SIG-M5 (cell line): ENCODE measurements at places on chromosomes 1 and 21.

- DNase-seq: no peak
Measured at GRCh38 chr1:154568157-154568815, 708 bp downstream of the CHRNB2 start.

DNA sequence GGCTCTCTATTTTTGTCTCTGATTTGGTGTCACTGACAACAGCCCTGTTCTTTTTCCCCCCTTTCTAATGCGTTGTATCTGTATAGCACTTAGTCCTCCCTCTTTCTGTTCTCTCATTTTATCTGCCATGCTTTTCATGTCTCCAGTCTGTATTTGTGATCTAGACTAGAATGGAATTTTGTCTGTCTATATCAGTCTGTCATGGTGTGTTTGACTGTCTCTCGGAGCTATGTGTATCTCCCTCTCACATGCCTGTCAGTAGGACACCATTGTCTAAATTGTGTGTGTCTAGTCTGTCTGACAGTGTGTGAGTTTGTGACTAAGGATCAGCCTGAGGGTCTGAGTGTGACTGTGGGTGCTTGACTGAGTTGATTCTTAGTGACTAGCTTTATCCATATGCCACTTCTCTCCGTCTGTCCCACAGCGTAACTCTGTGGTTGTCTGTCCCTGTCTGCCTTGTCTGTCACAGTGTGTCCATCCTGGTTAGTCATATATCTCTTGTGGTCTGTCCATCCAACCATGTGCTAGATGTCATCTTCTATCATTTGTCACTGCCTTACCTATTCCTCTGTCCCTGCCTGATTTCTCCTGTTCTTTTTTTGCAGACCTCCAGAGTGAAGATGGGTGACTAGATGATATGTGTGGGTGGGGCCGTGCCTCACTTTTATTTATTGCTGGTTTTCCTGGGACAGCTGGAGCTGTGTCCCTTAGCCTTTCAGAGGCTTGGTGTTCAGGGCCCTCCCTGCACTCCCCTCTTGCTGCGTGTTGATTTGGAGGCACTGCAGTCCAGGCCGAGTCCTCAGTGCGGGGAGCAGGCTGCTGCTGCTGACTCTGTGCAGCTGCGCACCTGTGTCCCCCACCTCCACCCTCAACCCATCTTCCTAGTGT, 1.4 kb upstream of the B4GALT2 start:
- DNase-seq: no peak

DNA sequence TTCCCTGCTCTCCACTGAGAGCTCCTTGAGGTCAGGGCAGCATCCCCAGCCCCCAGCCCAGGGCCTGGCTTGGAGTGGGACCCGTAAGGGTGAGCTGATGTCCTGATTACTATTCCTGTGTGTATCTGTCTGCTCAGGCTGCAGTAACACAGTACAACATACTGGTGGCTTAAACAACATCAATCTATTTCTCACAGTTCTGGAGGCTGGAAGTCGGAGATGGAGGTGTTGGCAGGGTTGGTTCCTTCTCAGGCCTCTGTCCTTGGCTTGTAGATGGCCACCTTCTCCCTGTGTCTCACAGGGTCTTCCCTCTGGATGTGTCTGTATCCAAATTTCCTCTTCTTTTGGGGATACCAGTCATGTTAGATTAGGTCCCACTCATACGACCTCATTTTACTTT, 246.4 kb upstream of the POU3F1 start:
- no peak for DNase-seq

GRCh38 chr1:60833173-60833572, 249.2 kb upstream of the NFIA start:
- DNase-seq: no peak

- no peak for DNase-seq
Measured at GRCh38 chr1:223299553-223299952, 64.4 kb downstream of the SUSD4 start.

DNA sequence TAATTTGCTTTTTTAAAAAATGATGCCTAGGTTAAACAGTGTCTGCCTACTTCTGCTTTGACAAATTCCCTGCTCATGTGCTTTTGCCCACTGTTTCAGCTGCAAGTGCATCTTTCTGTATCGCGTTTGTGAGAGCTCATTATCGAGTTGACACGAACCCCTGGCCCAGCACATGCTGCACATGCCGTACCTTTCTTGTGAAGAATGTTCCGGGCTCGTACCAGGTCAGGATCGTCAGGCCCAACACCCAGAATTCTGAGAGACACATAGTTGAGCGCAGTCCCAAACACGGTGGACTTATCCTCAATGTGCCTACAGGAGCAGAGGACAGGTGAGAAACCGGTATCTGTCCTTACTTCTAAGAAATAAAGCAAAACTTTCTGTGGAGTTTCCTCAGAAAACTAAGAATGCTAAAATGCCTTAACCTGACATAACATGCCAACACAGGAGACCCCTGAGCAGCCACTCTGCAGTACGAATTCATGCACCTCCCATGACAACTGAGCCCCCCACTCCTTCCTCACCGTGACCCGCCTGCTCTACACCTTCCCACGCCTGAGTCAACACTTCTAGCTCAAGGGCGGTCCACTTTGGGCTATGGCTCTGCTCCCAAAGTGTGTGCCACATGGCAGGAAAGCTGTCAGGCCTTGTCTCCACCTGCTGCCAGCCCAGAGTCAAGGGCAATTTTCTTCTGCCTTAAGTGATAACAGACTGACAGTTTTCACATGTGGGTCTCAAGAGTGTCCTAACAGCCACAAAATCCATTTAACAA, 6.7 kb downstream of the LSS start:
- DNase-seq: no peak

DNA sequence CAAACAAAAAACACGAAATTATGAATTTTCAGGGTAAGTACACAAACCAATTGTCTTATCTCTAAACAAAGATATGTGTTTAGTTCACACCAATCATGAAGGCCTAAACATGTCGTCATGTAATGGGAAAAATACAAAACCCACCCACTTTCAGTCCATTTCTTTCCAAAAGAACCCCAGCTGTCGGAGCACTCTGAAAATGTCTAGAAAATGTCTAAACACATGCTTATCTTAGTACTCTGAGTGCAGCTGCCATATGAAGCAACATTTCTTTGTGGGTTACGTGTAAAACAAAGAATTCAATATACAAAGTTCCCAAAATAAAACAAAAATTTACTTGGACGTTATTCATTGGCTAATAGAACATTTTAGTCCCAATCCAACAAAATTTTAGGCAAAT, 22.7 kb downstream of the SERBP1 start:
- DNase-seq: no peak

GRCh38 chr1:173410794-173411236, 66.3 kb upstream of the PRDX6 start:
- DNase-seq: no peak

GRCh38 chr1:27876341-27877114, 4.2 kb downstream of the THEMIS2 start:
- DNase-seq: no peak

DNA sequence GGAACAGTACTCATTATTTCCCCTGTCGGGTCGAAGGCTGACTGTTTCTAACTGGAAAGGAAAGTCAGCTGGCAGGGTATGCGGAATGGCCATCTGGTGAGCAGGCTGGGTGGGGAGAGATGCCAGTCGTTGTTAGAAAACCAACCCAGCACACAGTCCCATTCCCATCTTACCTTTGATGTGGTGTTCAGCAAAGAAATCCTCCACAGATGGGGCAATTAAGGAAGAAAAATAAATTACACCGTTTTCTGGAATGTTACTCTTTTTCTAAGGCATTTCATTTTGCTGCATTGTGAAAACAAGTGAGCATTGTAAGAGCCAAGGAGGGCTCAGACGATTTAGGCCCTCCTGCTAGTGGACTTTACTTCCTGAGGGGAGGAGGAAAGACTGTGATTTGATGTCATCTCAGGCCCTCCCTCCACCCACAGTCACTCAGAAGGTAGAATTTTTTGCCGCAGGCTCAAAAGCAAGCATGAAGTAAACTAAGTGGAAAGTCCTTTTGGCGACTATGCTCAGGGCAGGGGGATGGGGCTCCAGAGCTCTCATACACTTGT, at the start of gene SLC16A4:
TSS of gene SLC16A4 (minus strand) at position 335 of the 554 bp plus-strand sequence. CDS start 1,703 bp downstream, outside the sequence.
- DNase-seq: no peak

DNA sequence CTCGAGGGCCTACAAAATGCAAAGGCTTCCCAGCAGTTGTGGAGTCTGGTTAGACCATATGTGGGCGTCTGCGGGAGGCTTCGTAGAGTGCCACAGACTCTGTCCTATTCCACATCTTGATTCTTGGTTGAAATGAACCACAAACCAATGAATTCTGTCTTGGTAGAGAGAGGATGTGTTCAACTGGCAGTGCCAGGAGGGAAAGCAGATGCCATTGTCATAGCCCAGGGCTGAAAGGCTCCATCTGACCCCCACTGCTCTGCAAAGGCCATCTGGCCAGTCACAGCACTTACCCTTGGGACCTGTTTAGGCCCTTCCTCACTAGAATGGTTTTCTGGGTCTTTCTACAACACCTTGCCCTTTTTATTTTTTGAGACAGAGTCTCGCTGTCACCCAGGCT, 22.1 kb downstream of the ACOT11 start:
- no peak for DNase-seq

- no peak for DNase-seq
Measured at GRCh38 chr1:9873385-9873784, 36.7 kb downstream of the CTNNBIP1 start.

GRCh38 chr1:31939484-31940329, 1.5 kb upstream of the PTP4A2 start:
- peak; percentile 82 for DNase-seq

- DNase-seq: no peak
Measured at GRCh38 chr1:205301205-205301821, 20.2 kb downstream of the NUAK2 start.

DNA sequence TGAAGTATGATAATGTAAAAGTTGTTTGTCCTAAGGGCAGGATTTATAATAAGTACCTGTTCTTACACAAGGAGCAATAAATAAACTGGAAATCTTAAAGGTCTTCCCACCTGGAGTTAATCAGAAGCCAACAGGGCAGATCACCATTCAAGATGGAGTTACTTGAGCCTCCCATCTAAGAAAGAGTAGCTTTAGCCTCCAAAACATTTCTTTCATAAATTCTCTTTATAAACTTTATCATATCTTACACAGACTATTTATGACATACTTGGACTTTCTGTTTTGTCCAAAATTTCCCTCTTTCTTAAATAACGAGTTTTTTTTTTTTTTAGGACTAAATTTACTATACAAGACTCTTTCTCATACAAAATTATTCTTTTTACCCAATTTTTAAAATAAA, 18.5 kb downstream of the OR2T1 start:
- DNase-seq: no peak

DNA sequence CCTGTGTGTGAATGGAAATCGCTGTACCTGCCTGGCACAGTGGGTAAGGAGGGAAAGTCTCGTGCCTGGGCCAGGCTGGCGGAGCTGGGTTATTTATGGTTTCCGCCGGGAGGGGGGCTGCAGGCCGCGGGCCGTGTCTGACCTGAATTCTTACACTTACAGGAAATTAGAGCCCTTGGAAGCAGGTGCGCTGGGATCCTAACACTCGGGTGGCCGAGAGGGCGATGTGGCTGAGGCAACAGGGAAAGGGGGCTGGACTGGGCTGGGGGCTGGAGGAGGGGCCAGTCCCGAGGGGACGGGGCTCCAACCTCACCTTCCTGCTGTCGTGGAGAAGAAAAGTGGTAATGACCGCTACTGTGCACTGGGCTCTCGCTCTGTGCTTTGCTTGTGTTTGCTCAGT, 109.4 kb upstream of the WNT4 start:
- DNase-seq: no peak

GRCh38 chr1:22024485-22025367, 23.3 kb downstream of the CELA3A start:
- DNase-seq: no peak

DNA sequence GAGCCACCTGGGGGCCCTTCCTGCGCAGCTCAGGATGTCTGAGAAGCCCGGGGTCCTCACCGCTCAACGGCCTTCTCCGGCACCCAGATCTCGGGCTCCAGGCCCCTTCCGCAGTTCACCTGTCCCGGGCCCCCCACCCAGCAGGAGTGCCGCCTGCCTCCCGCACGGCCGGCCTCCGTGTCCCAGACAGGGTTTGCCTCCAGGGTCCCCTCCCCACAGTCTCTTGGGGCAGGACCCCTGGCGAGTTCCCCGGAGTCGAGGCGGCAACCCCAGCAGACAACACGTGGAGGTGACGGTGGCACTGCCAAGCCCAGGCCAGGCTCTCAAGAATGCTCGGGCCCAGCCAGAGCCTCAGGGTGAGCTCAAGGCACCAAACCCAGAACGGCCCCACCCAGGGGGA, 22.4 kb upstream of the TTLL10 start:
- DNase-seq: no peak

- no peak for DNase-seq
Measured at GRCh38 chr21:23160914-23161313, 2162.7 kb downstream of the NCAM2 start.

DNA sequence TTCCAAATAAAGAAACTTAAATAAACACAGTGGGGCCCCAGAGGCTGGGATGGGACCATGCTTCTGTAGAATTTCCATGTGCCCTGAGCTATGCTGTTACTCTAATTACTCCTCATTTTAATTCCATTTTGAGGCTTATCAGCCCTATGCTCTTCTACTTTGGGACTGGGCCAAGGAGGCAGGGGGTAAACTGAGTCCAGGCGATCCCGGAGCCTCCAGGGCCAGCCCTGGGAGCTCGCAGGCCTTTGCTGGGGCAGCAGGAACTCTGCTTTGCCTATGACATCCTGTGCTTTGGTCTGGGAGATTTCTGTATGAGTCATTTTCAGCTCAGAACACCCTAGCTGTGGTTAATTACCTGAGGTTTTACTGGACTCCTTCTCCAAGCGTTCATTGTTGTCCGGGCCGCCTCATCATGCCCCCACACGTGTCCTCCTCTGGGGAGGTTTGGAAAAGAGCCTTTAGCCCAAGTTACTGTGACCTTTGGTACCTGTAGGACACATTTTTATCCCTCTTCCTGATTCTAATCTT, 95.7 kb downstream of the RHOU start:
- no peak for DNase-seq

- no peak for DNase-seq
Measured at GRCh38 chr1:103365860-103366569, 159.5 kb upstream of the RNPC3 start.

DNA sequence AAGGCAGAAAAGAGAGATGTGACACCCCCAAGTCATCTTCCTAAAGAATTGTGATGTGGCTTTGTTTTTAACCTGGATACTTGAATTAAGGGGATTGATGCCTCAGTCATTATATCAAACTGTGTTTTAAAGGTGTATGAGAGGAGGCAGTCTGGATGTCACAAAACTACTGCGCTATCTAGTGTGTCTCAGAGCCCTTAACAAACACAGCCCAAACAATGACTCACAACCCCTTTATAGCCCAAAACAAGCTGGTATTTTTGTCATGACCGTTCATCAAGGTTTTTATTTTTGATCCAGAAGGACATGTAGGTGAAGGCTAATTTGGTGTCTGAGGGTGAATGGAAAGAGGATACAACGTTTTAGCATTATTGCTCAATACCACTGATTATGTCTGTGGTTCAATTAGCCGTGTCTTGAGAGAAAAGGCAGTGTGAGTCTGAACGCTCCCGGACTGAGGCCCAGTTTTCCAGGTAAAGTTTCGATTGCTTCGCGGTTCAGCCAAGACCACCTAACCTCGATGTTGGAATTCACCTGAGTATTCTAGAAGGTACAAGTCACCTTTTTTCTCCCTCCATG, 71.6 kb downstream of the SGIP1 start:
- DNase-seq: no peak

GRCh38 chr1:219109424-219110018, 64.2 kb upstream of the LYPLAL1 start:
- DNase-seq: no peak
